ENCODE measurements at places on chromosomes 7 and 10. TPM values are rescaled to one million over a fixed set of nuclear protein-coding genes. Genes with fewer than 3 reads are reported as not detected.

DNA sequence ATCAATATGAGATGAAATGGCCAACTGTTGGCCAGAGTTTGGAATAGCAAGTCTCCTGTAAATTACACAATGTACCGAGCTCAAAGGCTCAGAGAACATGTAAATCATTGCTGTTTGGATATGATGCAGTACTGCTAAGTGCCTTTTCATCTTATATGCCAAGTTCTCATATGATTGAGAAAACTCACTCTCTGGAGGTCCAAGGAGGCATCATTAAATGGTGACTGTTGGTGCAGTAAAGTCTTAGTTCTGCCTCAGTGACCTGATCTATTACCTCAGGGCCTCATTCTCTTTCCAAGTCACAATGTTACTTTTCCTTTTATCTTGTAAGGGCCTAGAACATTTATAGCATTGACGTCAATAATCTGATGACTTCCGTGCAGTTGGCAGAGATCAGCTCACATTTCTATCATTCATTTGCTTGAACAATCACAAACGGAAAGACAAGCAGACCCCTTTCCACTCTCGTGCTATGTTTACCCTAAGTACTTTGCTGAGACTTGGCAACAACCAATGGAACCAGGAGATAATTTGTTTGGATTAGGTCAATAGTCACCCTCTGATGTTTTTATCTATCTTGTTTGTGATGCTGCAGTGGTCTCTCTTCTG is 32.6 kb upstream of the PDK4 start:
- DNase-seq = peak; percentile 99

GRCh38 chr7:94333810-94334209 is 60.9 kb upstream of the COL1A2 start:
- no peak for DNase-seq

PRSS2 gene
- total RNA-seq = not detected

ABCB4 gene
- 0.07 TPM for total RNA-seq

- DNase-seq = no peak
These were observed 50.7 kb downstream of the GDI2 start for GRCh38 chr10:5762531-5762930.

DNA sequence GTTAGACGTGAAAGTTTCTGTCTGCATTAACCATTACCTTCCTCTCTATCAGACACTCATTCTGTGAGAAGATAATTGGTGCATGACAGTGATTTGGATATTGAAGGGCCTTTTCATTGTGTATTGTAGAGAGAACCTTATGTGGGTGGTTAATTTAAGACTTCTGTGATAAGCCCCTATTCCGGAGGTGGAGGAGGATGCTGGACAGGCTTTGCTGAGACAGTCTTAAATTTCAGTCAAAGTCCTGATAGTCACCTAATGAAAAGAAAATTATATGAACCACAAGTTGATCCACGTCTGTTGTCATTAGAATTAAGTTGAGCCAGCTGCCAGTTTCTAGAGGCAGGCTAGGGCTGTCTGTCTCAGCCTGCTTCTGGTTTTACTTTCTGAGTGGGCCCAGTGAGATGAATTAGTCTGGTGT is 62.9 kb downstream of the CELF2 start:
- DNase-seq = no peak

All from NCI-H460 (cell line).